ENCODE measurements at places on chromosomes 3 and 15.

GRCh38 chr3:111728566-111728935 lies 130.5 kb upstream of the PHLDB2 start:
- DNase-seq = no peak

DNA sequence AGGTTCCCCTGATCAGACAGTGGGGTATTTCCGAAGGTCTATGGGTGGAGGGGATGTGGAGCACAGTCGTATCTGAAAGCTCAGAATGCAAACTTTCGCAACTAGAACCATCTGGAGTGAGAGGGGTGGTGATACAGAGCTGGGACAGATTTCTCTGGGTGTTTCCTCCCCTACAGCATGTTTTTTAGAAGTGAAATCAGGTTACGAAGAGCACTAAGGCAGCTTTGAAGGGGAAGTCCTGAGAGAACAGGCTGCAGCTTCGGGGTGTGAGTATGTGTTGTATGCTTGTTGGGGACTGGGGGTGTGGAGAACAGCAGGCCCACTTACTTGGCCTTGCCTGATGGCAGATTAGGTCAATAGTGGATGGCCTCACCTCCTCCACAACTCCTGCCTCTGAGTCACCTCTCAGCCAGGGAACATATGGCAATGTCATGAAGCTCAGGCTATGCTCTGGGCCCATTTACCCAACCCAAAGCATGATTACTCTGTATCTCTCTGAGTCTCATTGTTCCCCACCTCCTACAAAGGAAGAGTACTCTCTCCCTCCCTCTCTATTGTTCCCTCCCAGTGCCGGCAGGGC lies 107.2 kb upstream of the RASGRP1 start:
- peak; percentile 57 for DNase-seq

DNA sequence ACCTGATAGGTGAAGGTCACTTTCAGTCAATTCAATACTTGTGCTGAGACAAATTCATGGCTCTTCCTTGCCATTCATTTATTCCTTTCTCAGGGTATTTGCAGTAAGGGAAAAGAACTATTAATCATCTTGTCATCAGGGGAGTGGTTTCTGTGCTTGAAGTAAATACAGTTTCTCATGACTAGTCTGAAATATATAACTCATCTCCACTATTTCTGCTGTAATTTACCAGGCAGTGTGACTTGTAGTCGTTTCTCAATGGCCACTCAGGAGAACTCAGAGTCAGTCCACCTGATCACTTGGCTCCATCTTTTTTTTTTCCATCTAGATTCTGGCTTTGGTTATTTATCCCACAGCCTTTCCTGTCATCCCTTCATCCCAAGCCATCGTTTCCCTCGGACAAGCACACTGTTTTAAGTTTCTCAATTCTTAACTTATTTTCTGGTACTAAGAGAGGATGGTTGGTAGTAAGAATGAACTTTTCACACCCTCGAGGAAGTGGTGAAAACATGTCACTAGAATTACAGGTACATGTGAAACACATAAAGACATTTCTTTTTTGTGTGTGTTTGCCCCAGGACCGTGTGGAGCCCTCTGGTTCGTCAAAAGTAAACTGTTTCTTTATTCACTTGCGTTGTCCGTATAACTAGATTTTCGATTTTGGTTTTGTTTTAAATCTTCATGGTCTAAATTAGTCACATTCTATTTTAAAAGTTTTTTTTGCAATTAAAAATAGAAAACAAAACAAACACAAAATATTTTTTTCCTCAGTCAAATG lies 620.2 kb downstream of the ZBBX start:
- DNase-seq = no peak

- DNase-seq = no peak
Measured at GRCh38 chr15:26870346-26870745, 3.5 kb downstream of the GABRA5 start.

GRCh38 chr3:42975456-42975855 lies 3.7 kb upstream of the GASK1A start:
- no peak for DNase-seq

DNA sequence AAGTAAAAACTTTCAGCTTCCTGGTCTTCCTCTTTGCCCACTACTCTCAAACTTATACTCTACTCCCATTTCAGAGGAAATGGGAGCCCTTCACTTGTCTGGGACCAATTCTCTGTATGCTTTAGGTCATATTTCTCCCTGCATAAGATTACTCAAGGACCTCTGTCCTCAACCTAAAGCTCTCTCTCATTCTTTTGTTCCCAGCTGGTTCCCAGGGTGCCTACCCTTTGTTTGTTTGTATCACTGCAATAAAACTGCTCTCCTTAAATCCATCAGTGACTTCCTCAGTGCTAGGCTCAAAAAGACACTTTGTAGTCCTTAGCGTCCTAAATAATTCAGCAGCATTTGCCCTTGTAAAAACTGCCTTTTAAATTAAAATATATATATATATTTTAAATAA lies 2.9 kb downstream of the NGRN start:
- DNase-seq = peak; percentile 9

DNA sequence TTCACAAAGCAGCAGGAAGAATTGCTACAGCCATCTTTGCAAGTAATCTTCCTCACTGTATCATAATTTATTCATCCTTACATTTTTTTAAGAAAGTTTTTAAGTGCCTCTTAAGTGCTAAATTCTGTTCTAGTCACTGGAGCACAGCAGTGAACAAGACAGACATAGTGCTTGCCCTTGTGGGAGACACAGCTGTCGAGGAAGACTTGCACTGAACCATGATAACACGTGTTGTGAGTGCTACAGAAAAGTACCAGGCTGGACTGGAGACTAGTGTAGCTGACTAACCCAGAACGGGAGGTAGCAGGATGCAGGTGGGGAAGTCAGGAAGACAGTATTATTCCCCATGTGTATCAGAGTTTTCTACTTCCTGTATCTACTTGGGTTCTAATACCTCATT lies 300.6 kb downstream of the TBL1XR1 start:
- no peak for DNase-seq

DNA sequence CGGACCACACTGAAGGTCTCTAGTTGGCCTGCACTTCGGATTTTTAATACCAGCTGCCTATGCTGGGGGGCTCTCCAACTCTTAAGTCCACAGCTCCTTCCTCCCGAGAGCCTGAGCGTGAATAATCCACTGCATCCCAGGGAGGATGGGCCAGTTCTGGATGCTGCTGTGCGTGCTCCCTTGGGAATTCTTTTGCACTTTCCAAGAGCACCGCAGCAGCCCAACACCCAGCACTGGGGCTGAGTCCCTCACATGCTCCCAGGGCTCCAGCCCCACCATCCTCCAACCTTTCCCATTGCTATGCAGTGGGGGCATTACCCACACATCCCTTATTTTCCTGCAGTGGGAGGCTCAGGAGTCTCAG lies 136.4 kb upstream of the IQSEC1 start:
- DNase-seq = no peak

- no peak for DNase-seq
Measured at GRCh38 chr15:74750751-74751150, 2.1 kb downstream of the CYP1A2 start.

- DNase-seq = no peak
Measured at GRCh38 chr3:11480663-11481298, 162.9 kb downstream of the VGLL4 start.

- DNase-seq = no peak
Measured at GRCh38 chr3:123899300-123899865, 15.3 kb upstream of the MYLK start.

DNA sequence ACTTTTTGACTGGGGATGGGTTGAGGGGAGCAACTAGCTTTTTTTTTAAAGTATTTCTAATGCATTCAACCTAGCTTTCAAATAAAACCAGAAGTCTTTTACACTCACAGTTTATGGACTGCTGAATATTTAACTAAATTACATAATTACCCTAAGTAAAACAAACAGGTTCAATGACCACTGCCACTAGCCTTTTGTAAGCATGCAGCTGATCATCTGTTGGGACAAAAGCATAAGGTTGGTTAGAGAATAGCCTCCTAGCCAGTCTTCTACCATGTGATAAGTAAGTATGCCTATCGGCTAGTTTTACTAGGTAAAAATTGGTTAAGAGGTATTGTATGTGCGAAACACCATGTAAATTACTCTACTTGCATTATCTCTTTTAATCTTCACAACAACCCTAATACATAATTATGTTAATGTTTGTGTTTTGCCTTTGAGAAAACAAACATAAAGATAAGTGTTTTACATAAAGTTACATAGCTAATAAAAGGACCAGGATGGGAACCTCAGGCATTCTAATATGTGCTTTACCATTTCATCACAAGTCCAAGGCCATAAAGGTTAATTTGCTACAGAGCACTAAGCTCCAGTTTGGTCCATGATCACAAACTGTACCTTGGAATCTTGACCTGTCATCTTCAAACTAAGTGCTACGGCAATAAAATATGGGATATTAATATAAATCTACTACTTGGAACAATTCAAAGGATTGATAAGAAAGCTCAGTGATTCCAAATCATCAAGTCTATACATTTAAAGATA lies 13.2 kb downstream of the PFN2 start:
- DNase-seq = no peak

DNA sequence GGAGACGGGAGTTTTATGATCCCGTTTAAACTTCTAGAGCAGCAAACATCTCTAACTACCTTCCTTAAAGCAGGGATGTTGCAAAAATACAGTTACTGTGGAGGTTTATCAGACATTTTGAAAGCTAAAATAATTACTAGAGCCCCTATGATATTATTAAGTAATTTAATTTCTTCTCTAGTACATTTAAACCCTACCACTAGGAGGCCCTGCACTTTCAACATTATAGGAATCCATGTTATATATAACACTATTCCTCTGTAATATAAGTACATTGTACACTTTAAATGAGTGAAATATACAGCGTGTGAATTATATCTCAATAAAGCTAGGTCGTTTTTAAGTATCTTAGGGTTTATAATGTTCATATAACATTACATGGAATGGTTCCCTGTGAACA lies 11.5 kb downstream of the SETMAR start:
- peak; percentile 24 for DNase-seq

DNA sequence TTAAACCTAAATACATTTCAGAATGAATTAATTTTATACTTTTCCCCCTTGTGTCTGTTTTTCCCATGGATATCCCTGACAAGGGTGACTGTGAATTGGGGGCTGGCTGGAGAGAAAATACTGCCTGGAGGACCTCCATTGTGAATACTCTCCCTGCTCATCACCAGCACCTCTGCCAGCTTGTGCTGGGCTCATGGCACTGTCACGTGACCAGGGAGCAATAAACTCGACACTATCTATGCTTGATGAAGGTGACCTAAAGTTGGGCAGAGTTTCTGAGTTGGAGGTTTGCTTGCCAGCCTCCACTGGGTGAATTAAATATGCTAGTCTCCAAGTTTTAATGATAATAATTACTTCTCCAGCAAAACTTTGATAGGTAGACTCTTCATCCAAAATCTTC lies 189.5 kb downstream of the SPATA16 start:
- DNase-seq = no peak

- peak; percentile 69 for DNase-seq
Measured at GRCh38 chr3:120364821-120365220, 15.7 kb upstream of the LRRC58 start.

DNA sequence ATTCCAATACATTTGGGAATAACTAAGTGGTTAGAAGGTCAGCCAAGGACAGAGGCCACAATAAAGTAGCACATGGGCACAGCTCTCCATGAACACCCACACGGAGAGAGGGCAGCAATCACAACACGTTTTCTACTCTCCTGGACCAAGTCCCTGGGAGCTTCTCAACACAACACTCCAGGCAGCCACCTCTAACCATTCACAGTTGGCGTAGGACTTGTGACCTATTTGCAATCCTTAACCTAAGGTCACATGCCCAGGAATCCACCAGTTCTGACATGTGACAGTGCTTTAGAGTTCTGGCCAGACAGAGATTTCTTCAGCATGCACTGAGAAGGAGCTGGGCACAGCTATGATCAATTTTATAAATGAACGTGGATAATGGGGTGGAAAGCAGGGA lies 280.8 kb downstream of the SHQ1 start:
- DNase-seq = no peak

DNA sequence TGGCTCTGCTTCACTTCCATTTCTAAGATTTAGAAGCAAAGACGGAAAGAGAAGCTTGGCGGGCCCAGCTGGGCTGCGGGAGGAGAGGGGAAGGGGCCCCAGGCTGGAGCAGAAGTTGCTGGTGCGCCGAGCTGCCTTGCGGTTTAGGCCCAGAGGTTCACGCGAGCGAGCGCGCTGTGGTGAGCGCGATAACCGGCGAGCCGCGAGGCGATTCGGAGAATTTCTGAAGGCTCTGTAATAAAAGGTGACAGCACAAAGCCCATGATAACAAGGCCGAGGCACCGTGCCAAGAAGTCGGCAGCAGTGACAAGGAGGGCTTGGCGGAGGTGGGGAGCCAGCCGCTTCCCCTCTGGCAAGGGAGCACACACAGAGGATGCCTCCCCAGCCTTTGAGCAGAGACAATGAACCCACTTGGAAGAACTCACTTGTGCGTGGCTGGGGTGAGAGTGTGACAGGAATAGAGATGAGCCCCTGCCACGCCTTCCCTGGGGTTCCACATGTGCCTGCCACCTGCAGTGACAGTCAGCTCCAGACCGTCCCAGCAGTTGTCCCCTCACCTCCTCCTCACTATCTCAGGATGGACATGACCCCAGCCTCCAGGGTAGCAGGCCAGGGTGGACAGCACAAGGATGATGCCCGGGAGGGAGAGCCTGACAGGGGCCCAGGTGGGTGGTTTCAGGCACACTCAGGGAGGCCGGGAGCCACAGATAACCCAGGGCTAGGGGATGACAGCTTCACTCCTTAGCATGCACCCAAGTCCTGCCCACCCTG lies 315.2 kb downstream of the UACA start:
- no peak for DNase-seq

- peak; percentile 99 for DNase-seq
Measured at GRCh38 chr3:172710664-172711453, at the start of gene NCEH1. Gene NCEH1 (minus strand): TSS chr3:172711067. CDS start chr3:172710984, 83 bp downstream.

DNA sequence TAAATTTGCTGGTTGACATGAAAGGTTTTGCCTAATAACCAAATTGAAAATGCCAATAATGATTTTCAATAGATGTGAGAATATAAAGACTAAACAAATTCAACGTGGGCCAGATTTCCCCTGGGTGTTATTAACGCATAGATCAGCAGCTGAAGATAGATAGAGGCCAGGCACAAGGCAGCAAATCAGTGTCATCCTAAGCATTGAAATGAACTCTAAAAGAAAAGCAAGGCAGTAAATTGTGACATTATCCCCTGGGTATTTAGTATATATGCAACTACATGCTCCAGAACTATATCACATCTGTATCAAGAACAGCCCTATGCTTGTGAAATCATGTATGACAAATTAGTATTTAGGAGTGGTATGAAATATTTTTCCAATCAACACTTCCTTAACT lies 167.1 kb upstream of the EPHA3 start:
- no peak for DNase-seq

DNA sequence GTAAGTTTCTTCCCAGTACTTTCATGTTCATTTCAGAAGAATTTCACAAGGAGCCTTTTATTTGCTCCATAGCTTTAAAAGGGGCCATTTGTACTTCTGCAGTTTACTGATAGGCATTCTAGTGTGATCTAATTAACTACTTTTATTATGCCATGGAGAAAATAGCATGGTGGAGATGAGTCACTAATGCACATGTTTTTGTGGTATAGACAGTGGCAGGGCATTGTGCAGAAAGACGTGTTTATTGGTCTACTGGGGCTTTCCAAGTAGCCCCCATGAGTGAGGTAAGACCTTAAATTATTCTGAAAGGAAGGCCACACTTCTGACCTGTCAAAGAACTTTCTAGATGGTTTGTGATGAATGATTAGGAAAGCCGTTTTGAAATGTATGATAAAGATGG lies 810.0 kb upstream of the NR2F2 start:
- no peak for DNase-seq
